Fibroblast of villous mesenchyme (primary cell): ENCODE measurements at places on chromosomes 12 and 14. TPM values are rescaled to one million over a fixed set of nuclear protein-coding genes. Genes with fewer than 3 reads are reported as not detected.

The TGFB3 gene
- total RNA-seq: 7.7 and 14.2 TPM in 2 replicates

The PLXNC1 gene
- 0.86 and 0.97 TPM in 2 replicates for total RNA-seq

The RIC8B gene
- total RNA-seq: 12.6 and 15.1 TPM in 2 replicates

The RDH16 gene
- under 0.01 TPM in 2 replicates for total RNA-seq

The SYNDIG1L gene
- not detected in 2 replicates for total RNA-seq

- no peak for DNase-seq
Observed at GRCh38 chr12:25186788-25187402, 8.1 kb downstream of the DNAI7 start.

DNA sequence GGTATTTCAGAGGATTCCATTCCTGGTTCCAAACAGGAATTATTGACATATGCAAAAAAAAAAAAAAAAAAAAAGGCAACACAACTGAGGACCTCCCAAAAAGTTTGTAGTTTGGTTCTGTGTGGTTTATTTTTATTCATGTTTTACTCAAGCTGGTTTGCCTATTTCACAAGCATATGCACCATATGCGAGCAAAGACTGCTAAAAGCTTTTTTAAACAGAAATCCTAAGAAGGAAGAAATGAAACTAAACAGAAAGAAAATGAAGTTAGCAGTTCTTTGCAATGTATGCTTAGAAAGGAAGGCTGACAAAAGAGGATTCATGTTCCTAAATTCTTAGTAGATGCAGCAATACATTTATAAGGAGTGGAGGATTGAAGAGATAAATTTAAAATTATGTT, 487.6 kb upstream of the FLRT2 start:
- no peak for DNase-seq

- DNase-seq: no peak
Observed at GRCh38 chr12:116366456-116366776, 88.9 kb upstream of the MED13L start.

- peak; percentile 29 for DNase-seq
Observed at GRCh38 chr14:28635387-28635786, 131.2 kb upstream of the FOXG1 start.

GRCh38 chr14:60183138-60183537, 17.9 kb upstream of the DHRS7 start:
- DNase-seq: no peak

DNA sequence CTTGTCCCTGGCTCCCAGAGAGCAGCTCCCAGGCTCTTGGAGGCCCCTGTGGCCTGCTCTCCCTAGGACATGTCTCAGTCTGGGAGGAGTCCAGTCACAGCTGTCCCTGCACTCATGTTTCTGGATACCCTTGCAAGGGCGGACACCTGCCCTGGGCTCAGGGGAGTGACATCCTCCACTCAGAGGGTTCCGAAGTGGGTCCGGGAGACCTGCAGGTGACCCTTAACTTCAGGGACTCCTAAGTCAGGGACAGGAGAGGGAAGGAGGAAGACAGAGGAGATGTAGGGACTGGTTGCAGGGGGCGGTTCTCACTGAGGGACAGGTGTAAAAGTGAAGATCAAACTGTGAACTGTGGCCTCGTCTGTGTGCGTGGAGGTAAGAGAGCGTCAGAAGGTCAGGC, 37.6 kb downstream of the CACNA2D4 start:
- DNase-seq: no peak

DNA sequence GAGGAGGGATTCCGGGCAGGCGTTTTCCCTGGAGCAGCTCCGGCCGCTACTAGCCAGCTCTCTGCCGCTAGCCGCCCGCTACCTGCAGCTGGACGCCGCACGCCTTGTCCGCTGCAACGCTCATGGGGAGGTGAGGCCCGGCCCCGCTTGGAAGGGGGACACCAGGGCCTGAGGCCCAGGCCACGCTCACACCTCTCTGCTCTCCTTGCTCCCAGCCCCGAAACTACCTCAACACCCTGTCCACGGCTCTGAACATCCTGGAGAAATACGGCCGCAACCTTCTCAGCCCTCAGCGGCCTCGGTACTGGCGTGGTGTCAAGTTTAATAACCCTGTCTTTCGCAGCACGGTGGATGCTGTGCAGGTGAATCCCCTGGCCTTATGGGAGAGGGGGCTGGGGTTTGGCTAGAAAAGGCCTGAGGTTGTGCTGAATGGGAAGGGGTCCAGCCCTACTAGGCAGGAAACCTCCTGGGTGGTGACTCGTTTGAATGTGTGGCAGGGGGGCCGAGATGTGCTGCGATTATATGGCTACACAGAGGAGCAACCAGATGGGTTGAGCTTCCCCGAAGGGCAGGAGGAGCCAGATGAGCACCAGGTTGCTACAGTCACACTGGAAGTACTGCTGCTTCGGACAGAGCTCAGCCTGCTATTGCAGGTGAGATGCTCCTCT, 597 bp downstream of the RNF31 start:
- DNase-seq: no peak

DNA sequence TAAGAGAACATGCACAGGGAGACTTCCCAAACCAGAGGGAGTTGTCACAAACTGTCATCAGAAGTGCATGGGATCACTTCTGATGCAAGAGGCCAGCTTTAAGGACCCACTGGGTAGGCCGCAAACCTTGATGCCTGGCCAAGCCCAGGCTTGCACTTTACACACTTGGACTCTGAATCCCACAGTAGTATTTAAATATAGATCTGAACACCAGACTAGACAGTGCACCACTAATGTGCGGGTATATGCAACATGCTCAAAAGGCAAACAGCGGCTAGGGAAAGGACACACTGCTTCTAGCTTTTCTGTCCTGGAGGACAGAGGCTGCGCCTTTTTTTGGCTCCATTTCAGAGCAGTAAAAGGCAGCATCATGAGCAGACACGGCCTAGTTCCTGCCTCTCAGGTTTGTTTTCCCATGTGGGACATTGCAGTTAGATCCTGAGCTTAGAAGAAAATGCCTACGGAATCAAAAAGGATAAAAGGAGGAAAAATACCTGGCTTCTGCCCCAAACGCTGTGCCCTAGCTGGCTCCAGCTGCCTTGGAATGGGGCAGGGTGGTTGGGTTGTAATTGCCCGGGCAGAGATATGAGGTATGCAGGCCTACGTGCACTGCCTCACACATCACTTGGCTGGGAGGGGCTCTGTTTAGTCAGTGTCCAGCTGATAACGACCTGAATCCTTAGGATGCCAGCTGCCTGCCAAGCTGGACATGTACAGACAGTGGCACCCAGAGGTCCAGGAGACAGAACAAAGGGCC, 84.5 kb upstream of the EGLN3 start:
- no peak for DNase-seq
